ENCODE measurements at places on chromosomes 13 and 19. TPM values are rescaled to one million over a fixed set of nuclear protein-coding genes. Genes with fewer than 3 reads are reported as not detected.

ZNF227 gene
- 20.2 TPM for total RNA-seq

NKG7 gene
- 7.5 TPM for total RNA-seq

ZNF780A gene
- 12.7 TPM for total RNA-seq

ICAM4 gene
- total RNA-seq, result 1.1 TPM

PCDH17 gene
- 3.3 TPM for total RNA-seq

COX6B1 gene
- 238 TPM for total RNA-seq

CLEC11A gene
- total RNA-seq, result 27.2 TPM

EDNRB gene
- 42.5 TPM for total RNA-seq

RNF113B gene
- total RNA-seq, result not detected

CADM4 gene
- total RNA-seq, result 10.4 TPM

AMER2 gene
- total RNA-seq, result 0.49 TPM

CD209 gene
- 5.8 TPM for total RNA-seq

KIR2DL3 gene
- not detected for total RNA-seq

KCNJ14 gene
- total RNA-seq, result 1.2 TPM

PNMA8C gene
- 0.20 TPM for total RNA-seq

METTL21C gene
- total RNA-seq, result 3.0 TPM

ZNF536 gene
- 8.9 TPM for total RNA-seq

GPC5 gene
- 2.2 TPM for total RNA-seq

CRX gene
- total RNA-seq, result not detected

All from skin of body (tissue), 3 donors.